ENCODE measurements at places on chromosomes 1 and 21.

DNA sequence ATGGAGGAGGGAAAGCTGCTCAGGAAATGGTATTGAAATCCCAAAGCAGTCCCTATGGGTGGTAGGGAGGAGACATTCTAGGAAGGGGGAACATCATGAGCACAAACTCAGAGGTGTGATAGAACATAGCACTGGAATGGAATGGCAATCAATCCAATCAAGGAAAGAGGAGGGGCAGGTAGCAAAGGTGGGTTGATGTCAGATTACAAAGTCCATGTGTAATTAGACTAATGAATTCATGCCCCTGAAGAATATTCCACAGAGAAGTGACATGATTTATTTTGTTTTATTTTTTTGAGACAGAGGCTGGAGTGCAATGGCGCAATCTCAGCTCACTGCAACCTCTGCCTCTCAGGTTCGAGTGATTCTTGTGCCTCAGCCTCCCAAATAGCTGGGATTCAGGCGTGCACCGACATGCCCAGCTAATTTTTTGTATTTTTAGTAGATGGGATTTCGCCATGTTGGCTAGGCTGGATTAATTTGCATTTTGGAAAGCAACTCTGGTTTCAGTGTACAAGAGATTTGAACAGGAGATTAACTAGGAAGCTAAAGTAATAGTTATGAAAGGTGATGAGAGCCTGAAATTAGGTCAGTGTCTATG, 36.1 kb downstream of the DEGS1 start:
- DNase-seq = no peak

DNA sequence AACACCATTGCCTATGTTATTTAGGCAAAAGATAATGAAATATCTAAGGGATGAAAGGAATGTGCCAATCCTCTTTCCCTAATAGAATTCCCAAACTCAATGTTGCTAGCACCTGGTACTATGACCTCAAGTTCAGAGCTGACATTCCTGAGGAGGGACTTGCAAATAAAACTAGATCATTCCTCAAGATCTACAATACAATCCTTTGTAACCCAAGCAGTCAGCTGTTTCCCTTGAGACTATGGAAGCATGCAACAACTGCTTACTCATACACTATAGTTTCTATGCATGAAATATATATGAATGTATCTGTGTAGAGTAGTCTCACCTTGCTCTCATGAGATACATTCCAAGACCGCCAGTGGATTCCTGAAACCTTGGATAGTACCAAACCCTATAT, 65.0 kb downstream of the ABL2 start:
- peak; percentile 68 for DNase-seq

DNA sequence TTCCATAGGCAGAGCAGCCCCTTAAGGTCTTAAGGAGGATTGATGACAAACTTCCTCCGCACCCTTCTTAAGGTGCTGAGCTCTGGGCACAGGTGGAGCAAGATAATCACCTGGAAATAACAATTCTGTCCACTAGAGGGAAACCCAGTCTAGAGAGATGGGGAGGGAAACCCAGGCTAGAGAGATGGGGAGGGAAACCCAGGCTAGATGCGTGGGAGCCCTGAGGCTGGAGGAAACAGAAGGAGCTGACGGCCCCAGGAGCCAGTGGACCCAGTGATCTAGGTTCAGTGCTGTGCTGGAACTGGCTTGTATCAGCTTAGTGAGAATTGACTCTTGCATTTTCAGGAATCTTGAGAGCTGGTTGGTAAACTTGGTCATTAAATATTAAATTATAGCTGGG, 17.8 kb upstream of the MYCL start:
- DNase-seq = peak; percentile 68

DNA sequence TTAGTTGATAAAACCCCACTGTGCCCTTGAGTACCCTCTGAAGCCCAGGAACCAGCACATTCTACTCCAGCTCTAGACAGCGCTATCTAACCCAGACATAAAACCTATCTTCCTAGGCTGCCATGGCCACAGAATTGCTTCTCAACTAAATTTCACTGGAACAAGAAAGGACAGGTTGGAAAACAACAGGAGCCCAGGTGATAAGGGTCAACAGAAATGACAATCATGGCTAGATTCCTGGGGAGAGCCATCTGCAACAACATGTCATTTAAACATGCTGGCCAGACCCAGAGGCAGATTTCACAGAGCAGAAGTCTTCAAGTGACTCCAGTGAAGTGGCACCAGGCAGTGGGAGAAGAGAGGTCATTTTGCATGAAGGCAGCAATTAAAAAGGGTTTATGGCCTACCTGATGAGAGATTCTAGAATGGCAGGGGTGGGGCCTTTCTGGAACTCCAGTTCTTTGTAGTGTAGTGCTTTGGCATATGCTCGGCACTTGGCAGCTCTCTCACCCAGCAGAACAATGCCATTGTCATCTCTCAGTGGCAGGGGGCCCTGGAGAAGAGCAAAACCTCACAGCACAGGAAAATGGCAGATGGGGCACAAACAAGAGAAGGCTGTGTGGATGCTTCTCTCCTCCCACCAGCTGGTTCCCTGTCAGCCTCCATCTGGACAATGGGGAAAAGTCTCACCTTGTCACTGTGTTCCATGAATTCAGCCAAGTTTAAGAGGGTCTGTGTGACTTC, 9.9 kb downstream of the ANGPTL7 start:
- DNase-seq = no peak

DNA sequence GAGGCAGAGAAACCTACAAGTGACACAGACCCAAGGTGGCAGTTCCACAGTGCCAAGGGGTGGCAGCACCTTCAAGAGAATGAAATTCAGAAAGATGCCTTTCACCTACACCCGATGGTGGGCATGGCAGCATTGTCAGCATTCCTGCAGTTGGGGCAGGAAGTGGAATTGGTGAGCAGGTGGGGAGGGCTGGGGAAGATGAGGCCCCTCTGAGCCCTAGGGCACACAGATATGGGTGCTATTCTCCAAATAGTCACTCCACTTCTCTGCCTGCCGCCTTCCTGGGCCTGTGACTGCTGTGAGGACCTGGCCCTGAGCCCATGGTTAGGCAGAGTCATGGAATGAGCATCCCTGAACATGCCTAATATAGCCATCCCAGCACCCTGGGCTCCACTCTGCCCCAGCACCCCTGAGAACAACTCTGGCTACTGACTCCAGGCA, 8.3 kb downstream of the SHISA4 start:
- DNase-seq = no peak
